Panc1 (cell line): ENCODE measurements at places on chromosomes 3 and 15. TPM values are rescaled to one million over a fixed set of nuclear protein-coding genes. Genes with fewer than 3 reads are reported as not detected.

Gene SLC26A6
- 36.3 TPM for total RNA-seq

Gene KY
- total RNA-seq, result not detected

Gene PLSCR2
- total RNA-seq, result 0.54 TPM

Gene ALDH1A3
- 143 TPM for total RNA-seq

Gene ARHGAP11A
- 124 TPM for total RNA-seq

Gene FGF12
- total RNA-seq, result 0.51 TPM

Gene GPR62
- not detected for total RNA-seq

Gene CIP2A
- 52.0 TPM for total RNA-seq

Gene NCK1
- 43.5 TPM for total RNA-seq

Gene COL6A5
- not detected for total RNA-seq
